ENCODE measurements at places on chromosomes 2 and 18.

GRCh38 chr2:23327416-23327815 is 57.6 kb upstream of the KLHL29 start:
- no peak for DNase-seq

GRCh38 chr2:132255714-132256113 is 94.0 kb upstream of the ANKRD30BL start:
- no peak for DNase-seq

DNA sequence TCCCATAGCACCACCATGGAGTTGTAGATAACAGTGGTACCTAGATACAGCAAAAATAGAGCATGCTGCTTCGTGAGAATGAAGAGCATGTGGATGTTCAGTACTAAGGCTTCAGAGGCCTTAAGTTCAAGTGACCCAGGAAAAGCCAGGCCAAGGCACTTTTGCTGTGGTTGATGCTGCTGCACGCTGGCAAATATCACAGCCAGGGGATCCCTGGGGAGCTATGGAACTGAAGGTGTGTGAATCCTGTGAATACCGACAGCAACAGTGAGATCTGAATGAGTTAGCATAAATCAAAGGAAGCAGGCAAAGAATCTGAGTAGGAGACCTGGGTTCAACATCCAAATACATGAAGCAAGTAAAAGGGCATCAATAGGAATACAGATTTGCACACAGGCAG is 158.6 kb upstream of the THUMPD2 start:
- DNase-seq: no peak

- DNase-seq: no peak
Measured at GRCh38 chr2:185137700-185138099, 539.4 kb downstream of the ZNF804A start.

DNA sequence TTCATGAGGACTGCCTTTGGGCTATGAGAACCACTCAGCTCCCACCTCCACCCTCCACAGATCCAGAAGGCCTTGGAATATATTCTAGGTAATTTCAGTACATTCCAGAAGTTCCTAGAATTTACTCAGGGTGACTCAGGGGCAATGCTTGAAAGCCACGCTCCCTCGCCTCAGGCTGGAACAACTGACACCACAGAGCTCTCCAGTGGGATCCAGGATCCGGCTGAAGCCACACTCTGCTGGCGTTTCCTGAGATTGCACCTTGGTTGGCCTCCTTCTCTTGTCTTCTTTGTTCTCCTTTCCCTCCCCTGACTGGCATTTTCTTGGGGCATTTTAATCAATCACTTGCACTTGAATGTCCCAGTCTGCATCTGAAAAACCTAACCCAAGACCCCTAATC is 92.6 kb upstream of the KCNE4 start:
- DNase-seq: no peak

GRCh38 chr2:12982149-12982584 is 265.4 kb downstream of the TRIB2 start:
- no peak for DNase-seq

GRCh38 chr2:121006743-121007489 is 271.2 kb downstream of the GLI2 start:
- DNase-seq: no peak

DNA sequence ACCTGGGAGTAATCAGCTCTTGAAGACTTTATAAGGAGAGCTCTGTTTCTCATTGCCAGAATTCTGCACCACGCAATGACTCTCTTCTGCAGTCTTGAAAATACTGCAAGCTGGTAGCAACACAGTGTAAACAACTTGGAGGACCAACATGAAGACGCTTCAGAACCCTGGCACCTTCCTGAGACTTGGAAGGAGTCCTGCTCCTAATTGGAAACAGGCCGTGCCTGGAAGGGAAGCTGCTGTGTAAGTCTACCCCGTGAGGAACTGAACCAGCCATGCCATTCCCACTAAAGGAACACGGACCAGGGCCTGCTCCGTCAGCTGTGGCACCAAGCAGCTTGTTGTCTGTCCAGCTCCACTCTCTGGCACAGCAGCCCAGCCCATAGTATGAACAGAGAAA is 171.1 kb downstream of the PAX3 start:
- DNase-seq: no peak

GRCh38 chr2:97737421-97738178 is 24.2 kb downstream of the ZAP70 start:
- no peak for DNase-seq

- peak; percentile 75 for DNase-seq
Measured at GRCh38 chr2:12716032-12716281, 779 bp upstream of the TRIB2 start.

DNA sequence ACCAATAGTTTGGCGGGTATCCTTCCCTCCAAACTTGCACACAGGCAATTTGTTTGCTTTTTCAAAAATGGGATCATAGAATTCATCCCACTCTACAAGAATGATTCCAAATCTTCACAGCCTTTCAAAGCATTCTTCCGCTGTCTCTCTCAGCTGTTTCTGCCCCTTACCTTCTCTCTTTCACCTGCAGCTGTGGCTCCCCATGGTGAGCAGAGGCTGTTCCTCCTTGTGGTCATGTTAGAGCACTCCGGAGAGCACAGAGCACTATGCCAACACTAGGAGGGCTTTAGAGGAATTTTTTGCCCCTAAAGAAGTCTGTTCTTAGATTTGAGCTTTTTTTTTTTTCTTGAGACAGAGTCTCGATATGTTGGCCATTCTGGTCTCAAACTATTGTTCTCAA is 30.4 kb downstream of the MTHFD2 start:
- no peak for DNase-seq

- DNase-seq: no peak
Measured at GRCh38 chr2:157593411-157593810, 35.3 kb downstream of the ACVR1C start.

GRCh38 chr2:14524803-14525080 is 107.8 kb upstream of the LRATD1 start:
- DNase-seq: no peak

- no peak for DNase-seq
Measured at GRCh38 chr18:23812546-23813440, 123.5 kb downstream of the LAMA3 start.

DNA sequence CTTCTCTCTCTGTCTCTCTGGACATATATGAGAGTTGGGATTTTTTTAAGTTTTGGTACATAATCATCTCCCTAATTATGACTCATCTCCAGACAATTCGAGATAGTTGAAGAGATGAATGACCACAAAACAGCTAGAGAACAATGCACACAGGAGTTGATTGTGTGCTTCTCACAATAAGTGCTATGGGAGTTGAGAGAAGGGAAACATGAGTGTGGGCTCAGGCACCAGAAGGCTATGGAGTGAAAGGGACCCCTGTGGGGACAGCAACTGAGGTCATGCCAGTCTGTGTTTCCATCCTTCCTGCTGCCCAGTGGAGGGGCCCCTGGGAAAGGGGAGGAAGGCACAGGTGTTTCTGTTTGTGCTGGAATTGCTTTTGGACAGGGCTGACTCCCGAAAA is 6.5 kb upstream of the YWHAQ start:
- no peak for DNase-seq
